ENCODE measurements at places on chromosomes 1 and 21.

- DNase-seq = peak; percentile 95
Measured at GRCh38 chr1:201538612-201539551, at the start of gene NAV1. Gene NAV1, plus strand, starts transcription at chr1:201539127. Its CDS starts 83,758 bp downstream, at chr1:201622885.

- peak; percentile 80 for DNase-seq
Measured at GRCh38 chr1:226097866-226098625, 35.5 kb downstream of the H3-3A start.

DNA sequence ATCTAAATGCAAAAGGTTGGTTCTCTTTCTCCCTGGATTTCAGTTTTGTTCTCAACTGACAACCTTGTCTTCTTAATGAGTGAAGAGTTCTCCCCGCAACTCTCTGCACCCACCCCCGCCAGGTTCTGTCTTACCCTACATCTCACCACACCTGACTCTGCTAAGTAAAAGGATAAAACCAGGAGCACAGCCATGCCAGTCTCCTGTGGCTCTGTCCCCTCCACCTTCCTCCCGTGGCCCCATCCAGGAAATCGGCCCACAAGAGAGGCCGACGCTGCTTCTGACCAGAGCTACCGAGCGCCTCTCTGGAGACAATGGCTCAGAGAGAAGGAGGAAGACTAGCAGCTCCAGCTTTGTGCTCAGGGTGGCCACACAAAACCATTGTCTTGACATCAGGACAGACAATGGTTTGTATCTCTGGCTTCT lies 72.2 kb downstream of the PLEKHA6 start:
- DNase-seq = no peak

DNA sequence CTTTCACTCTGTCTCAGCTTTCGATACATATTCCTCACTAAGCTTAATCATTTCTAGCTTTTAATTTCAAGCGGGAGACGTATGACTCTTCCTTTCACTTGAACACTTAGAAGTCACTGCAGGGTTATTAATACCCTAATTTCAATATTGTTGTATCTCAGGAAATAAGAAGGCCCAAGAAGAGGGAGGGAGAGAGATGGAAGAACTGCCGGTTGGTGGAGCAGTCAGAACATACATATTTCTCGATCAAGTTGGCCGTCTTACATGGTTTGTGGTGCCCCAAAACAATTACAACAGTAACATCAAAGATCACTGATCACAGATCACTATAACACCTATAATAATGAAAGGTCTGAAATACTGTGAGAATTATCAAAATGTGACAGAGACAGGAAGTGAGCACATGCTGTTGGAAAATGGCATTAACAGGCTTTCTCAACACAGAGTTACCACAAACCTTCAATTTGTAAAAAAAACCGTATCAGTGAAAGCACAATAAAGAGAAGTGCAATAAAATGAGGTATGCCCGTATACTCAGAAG lies 145.4 kb upstream of the HP1BP3 start:
- no peak for DNase-seq

- peak; percentile 28 for DNase-seq
Measured at GRCh38 chr1:65149351-65150107, 1.5 kb downstream of the AK4 start.

Data from fibroblast of skin of right biceps (primary cell).